ENCODE measurements at places on chromosomes 3 and 15. TPM values are rescaled to one million over a fixed set of nuclear protein-coding genes. Genes with fewer than 3 reads are reported as not detected.

DNA sequence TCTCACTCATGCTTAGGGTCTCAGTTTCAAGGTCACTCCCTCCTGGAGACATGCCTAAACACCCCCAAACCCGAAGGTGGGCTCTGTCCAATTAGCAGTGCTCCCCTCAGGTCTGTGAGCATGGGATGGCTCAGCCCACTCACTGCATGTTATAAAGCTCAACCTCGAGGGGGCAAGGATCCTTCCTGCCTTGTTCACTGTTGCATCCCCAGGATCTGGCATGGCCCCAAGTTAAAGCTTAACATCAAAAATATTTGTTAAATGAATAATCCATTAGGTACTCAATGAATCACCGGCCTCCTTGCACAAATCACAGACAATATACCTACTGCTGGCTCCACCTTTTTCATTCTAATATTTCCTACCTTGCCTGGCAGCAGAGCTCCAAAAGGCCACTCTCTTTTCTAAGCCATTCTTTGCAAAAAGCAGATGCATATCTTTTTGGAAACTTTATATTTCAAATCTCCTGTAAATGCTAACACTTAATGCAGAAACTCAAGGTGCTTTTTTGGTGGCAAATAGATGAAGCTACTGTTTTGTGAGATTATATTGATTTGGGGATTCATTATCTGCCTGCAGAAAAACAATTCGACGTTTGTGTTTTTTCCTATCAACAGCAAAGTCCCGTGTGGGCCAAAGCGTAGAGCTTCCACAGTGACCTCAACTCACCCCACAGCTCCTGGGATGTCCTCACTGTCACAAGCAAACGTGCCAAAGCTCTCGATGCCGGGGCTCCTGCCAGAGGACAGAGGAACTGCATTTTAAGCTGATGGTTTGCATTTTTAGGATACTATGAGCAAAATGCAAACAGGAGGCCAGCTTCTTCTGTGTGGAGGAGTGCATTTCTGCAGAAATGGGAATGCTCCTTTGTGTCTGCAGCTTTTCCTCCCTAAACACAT, 35.4 kb downstream of the PCOLCE2 start:
- ATAC-seq = peak; percentile 72

- no peak for ATAC-seq
Observed at GRCh38 chr15:40934457-40934856, 5.3 kb downstream of the DLL4 start.

DNA sequence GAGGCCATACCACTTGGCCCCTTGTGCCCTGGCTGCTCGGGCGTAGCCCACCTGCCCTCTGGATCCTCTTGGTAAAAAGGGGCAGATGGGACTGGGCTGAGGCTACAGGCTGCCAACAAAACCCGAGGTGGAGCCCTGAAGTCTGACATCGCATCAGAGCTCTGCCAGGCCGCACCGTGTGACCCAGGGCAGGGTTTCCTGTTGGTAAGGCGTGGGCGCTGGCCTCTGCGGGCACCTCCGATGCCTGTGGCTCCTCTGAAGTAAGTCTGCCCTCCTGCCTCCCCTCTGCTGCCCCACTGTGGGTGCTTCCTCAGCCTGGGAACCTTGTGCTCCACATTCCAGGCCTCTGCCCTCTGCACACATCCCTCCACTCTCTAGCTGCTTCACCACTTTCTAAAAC, 8.9 kb downstream of the CHDH start:
- no peak for ATAC-seq

DNA sequence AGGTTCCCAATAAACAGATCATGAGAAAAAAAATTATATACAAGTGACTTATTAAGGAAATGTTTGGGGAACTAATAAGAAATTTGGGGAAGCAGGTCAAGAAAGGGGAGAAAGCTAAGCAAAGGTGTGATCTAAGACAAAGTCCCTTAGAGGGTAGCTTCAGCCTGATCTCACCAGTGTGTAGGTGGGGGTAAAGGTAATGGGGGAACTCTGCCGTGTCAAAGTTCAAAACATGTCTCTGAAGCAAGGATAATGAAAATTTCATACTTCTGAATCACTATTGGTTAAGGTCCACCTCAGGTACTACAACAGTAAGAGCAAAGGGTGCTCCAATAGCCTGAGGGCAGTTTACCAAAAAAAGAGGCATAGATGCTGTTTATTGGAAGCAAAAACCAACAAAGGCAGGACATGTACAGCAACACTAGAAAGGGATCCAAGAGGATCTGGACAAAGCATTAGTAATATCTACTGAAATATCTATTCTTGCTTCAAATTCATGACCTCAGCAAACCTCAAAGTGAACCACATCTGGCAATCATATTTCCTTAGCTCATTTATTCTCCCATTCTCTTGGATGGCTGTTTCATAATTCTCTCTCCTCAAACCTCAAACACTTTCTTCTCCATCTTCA, 6.9 kb downstream of the ACAD11 start:
- no peak for ATAC-seq

DNA sequence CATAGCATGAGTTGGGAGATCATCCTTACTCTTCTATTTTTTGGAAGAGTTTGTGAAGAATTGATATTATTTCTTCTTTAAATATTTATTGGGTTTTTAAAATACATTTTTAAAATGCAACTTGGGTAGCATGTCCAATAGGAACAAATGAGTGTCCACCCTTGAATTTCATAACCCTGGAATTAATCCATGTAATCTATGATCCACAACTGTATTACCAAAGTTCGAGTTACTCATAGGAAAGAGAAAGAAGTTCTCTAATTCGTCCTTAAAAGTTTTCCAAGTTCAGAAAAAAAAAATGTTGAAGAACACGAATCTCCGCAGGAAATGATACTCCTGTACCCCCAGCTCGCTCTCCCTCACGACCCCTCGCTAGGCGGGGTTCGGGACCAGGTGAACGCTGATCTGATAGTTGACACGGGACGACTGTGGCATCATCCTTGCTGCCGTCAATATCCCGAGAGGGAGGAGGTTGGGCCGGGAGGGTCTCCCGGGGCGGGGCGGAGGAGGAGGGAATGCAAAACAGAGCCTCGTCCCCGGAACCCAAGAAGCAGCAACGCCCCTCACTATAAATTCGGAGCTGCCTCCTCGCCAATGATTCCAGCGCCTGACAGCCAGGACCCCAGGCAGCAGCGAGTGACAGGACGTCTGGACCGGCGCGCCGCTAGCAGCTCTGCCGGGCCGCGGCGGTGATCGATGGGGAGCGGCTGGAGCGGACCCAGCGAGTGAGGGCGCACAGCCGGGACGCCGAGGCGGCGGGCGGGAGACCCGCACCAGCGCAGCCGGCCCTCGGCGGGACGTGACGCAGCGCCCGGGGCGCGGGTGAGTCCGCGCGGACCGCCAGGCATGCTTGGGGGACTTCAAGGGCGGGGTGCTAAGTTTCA, at the start of gene AGTR1:
Gene AGTR1, plus strand, starts transcription at position 598 of the 884 bp plus-strand sequence. CDS start 43,133 bp downstream, outside the sequence.
- no peak for ATAC-seq

DNA sequence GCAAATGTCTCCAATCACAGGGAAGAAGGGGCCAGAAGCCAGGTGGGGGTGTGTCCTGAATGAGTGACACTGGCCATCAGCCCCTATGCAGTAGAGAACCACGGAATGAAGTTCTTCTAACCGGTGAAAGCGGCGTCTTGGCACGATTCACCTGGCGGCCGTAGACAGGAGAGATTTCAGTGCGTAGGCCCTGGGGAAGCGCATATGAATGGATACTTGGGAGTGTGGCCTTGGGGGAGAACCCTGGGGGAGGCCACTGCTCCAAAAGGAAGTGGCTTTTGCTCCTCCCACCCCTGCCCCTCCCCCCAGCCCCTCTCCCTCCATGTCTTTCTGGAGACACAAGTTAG, 43.6 kb downstream of the RBPMS2 start:
- no peak for ATAC-seq

DNA sequence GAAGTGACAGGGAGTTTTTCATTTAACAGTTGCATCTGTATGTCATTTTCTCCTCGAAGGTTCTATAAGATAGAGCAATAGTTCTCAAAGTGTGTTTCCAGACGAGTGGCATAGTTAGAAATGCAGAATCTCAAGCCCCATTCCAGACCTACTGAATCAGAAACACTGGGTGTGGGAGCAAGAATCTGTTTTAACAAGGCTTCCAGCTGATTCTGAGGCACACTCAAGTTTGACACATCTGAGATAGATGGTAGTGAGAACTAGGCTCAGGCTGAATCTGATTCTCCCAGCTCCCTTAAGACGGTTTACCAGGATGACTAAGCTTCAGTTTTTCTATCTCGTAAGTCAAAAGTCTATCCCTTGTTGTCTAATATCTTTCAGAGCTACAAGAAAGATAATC, 159.8 kb upstream of the NUDT16 start:
- no peak for ATAC-seq

- ATAC-seq = no peak
Observed at GRCh38 chr3:66552846-66553245, 52.0 kb upstream of the LRIG1 start.

- no peak for ATAC-seq
Observed at GRCh38 chr3:128784232-128784631, 58.2 kb downstream of the RAB7A start.

DNA sequence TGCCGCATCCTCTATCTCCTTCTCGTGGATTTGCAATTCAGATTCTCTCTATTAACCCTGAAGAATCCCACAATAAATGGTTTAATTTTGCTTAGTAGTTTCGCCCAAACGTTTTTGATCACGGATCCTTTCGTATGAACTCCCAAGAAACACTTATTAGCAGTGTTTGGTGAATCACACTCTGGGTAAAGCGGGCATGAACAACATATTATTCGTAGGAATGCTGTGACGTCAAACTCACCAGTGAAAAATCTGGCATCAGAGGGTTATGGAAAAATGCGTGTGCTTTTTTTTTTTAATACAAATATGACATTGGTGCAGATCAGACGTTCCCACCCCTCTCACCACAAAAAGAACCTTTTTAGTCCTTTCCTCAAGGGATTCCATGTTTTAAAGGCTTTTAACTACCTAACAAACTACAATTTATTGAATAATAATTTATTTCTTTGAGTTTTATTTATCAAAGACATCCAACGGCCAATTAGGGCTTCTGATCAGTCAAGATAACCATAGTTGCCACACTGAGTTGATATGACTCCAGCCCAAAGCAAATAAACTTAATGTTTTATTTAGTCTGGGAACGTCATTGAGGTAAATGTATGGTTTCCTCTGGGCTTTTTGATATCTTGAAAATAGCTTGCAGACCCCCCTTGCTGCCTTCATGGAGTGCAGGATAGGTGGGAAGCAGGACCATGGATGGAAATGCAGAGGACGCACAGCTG, 45.5 kb upstream of the CGNL1 start:
- ATAC-seq = no peak

- no peak for ATAC-seq
Observed at GRCh38 chr3:181879926-181880325, 168.2 kb downstream of the SOX2 start.

GRCh38 chr15:52005748-52006701, 13.0 kb upstream of the MAPK6 start:
- ATAC-seq = peak; percentile 47

DNA sequence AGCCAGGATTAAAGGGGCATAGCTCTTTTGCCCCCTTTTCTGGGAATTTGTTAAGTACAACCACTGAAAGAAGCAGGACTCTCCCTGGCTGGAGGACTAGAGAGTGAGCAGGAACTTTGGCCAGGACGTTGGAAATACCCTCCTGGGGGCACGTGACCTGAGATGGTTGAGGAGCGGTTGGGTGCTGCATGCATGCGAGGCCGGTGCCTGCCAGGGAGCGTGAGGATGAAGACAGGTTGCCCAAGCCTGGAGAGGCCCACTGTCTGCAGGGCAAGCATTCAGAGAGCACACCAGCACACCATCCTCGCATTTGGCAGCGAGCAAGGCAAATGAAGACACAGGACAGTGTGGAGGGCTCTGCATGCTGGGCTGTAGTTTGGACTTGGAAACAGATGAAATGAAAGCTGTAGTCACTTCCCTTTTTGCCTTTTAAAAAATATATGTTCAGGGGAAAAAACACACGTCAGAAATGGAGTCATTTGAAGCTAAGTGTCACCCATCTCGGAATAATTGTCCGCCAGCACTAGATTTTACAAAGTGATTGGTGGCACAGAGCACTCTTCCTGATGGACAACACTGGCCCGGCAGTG, 217.6 kb downstream of the SLCO3A1 start:
- no peak for ATAC-seq

Gene KBTBD12
- not detected for total RNA-seq

Gene OCA2
- 1.6 TPM for total RNA-seq

Gene RASA2
- total RNA-seq = 10.0 TPM

Gene OR5K2
- not detected for total RNA-seq

Gene ATP13A4
- total RNA-seq = 20.5 TPM

Gene RBP2
- not detected for total RNA-seq

All from esophagus mucosa (tissue), 1 donor.